ENCODE measurements at places on chromosomes 5 and 9.
A peak's percentile ranks its signal among the peaks of the same experiment; 100 is the strongest.

- DNase-seq, result no peak
These were observed 191.1 kb upstream of the DMRT1 start for GRCh38 chr9:650362-650761.

- peak; percentile 88 for DNase-seq
These were observed 89.5 kb downstream of the CDH10 start for GRCh38 chr5:24555229-24555628.

DNA sequence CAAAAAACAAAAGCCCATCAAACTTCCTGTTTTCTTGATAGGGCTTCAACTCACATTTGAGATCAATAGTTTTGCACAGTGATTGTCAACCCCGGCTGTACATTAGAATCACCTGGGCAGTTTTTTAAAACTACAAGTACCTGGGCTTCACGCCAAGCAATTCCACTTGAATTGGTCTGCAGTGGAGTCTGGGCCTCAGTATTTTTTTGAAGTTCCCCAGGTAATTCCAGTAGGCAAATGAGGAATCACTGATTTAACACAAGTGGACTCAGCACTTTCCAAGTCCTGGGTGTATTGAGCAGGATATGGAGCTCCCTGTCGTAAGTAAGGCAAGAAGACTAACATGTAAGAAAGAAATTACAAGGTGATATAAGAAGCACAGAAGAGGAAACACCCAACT lies 14.8 kb upstream of the SMIM15 start:
- no peak for DNase-seq

- no peak for DNase-seq
These were observed 33.4 kb downstream of the ARHGAP26 start for GRCh38 chr5:142803428-142804125.

DNA sequence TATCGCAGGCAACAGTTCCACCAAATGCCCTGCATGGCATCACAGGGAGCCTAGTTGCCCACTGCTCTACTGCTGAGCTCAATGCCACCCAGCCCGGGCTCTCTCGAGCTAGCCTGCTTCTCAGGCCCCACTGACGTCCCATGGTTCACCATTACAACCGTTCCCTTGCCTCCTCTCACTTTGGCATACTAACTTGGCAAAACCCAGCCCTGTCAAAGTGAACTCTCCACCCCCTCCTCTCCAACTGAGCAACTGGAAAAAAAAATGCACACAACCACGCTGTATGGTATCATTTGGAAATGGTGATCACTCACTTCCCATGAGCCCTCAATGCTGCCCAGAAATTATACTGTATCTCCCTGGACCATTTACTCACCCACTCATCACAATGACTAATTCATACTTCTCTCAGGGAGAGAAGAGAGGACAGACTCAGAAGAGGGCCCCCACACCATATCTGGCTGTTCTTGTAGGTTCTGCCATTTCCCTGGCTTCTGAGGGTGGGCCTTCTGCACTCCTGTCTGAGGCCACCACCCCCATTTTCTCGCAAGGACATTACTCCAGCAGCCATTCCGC lies 51.4 kb upstream of the RARS1 start:
- no peak for DNase-seq

GRCh38 chr9:115883467-115884329 lies 269.9 kb upstream of the PAPPA start:
- peak; percentile 73 for DNase-seq

DNA sequence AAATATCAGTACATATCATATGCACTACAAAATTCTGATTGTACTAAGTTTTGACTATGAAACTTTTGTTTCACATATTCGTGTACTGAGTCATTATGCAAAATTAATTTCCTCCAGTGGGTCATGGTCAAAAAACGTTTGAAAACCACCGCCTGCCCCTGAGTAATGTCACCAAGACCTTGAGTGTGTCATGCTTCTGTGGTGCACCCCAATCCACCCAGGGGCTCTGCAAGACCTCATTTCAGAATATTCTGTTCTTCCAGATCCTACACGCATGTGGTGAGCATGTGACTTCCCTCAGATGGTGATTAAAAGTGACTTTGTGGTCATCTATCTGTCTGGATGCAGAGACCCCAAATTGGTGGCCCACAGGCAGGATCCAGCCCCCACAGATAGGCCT lies 31.0 kb downstream of the ABLIM3 start:
- DNase-seq, result no peak

DNA sequence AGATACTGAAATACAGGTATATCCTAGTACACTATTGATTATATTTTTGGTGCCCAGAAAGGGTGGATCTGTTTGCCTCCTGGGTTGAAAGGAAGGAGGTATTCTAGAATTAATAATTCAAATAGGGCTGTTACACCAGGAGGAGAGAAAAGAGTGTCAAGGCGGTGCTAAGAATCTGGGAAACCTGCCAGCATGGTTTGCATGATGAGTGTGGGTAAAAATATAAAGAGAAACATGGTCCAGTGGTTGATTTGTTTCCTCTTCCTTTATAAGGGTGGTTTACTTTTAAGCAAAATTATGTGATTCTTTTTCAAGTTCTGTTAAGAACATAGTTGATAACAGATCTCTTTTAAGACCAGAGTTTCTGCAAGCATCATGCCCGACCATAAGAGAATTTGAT lies 69.4 kb upstream of the NFIB start:
- peak; percentile 63 for DNase-seq

DNA sequence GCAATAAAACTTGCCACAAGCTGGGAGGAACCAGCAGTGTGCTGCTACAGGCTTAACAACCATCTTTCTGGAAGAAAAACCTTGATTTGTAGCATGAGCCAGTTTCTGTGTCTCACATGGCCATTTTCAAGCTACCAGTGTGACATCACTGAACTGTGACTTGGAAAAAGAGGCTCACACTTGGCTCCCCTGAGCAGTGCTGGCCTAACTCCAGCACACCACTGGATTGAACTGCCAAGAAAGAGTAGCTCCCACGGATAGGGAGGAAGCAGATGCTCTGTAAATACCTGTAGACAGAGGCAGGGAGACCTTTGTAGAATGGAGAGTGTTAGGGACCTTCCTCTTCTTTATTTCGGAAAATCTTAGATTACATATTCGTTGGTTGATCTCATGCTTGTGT lies 197.9 kb downstream of the SH3GL2 start:
- peak; percentile 80 for DNase-seq

- peak; percentile 99 for DNase-seq
These were observed 564.7 kb downstream of the PDE4D start for GRCh38 chr5:59328709-59329296.

- DNase-seq, result no peak
These were observed 1.0 kb downstream of the ZDHHC11 start for GRCh38 chr5:849651-850301.

DNA sequence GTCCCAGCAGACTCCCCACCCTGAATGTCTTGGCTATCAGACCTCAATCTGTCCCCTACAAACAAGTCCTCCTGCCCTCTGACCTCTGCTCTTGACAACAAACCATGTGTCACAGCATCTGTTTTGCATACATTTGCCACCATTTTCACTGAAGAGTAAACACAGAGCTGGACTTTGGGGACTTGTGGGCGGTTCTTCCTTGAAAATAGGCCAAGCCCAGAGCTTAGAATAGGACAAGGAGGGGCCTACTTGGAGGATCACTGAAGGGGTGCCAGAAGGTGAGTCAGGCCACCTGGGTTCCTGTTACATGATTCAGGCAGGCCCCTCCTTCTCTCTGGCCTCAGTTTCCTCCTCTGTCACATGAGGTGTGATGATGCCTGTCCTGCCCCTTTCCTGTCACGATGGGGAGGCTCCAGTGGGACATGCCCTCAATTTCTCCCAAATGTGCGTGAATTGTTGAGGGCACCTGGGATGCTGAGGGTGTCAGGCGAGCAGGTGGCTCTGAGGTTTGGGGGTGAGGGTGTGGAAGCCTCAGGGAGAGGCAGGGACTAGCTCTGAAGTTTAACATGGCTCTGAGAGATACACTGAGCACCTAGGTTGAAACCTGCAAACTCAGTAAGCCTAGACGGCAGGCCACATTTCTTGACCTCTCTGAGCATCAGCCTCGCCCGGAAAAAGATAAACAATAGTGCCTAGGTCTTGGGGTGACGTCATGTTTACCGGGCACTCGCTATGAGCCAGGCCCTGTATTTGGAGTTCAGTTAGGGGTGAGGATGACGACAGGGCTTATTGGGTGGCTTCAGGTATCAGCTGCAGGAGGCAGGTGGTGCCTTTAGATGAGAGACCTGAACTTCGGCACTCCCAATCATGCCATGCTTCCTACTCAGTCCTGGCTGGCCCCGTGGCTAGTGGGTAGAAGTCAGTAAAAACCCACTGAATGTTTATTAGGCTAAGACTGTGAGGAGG lies 107.6 kb upstream of the PITX1 start:
- DNase-seq, result peak; percentile 44

GRCh38 chr5:175640106-175640775 lies 17.6 kb upstream of the HRH2 start:
- no peak for DNase-seq

- DNase-seq, result peak; percentile 22
These were observed 6.0 kb upstream of the PLAC8L1 start for GRCh38 chr5:146111409-146111808.

DNA sequence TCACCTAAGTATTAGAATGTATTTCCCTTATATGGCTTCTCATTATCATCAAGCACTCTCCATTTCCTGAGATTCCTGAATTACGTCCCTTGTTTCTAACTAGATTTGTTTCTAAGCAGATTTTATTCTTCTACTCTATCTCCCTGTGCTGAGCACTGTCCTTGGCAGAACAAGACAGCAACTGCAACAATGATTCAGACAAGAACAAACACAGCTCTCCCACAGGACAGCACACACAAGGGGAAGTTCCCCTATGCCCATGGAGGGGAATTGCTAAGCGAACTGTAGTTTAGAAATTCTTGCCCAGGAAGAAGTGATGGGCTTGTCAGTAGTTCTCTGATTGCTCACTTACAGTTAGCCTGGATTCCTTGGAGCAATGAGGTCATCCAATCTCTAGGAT lies 759.9 kb downstream of the DTWD2 start:
- no peak for DNase-seq

GRCh38 chr9:125749951-125750626 lies 2.9 kb downstream of the PBX3 start:
- peak; percentile 50 for DNase-seq

- DNase-seq, result no peak
These were observed 75.7 kb upstream of the FCN2 start for GRCh38 chr9:134804871-134805270.

- peak; percentile 59 for DNase-seq
These were observed 7.7 kb downstream of the CXXC5 start for GRCh38 chr5:139655727-139656271.

GRCh38 chr5:111201705-111202104 lies 22.5 kb upstream of the CAMK4 start:
- no peak for DNase-seq

GRCh38 chr9:127388037-127388855 lies 8.7 kb upstream of the SLC2A8 start:
- DNase-seq, result no peak

- peak; percentile 98 for DNase-seq
These were observed at the start of gene SH3GL2 for GRCh38 chr9:17578911-17579793. SH3GL2 (plus strand) TSS chr9:17579066.

DNA sequence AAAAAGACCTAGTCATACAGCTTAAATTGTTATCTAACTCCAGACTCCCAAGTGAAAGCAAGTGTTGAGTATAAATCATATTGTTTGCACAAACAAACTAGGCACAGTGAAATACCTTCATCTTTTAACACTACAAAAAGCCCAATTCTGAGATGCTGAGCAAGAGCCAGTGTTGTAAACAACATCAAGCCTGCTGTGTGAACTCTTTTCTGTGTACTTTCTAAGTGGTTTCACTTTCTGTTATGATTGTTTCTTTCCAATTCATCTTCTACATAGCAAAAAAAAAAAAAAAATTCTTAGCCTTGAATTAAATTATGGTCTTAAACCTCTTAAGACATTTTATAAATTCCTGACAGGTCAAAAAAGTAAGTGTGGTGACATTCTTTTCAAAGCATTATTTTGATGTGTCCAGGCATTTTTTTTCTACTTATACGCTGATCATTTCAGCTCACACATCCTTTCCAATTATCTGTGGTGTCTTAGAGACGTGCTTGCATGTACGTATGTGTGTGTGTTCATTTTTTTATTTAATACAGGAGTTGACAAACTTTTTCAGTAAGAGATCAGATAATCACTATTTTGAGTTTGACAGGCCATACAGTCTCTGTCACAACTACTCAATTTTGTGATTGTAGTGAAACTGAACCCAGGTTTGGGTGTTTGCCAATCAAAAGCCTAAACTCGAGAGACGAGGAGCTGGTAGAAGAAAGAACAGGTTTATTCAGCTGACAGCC lies 556.1 kb downstream of the CDH9 start:
- no peak for DNase-seq

GRCh38 chr5:16863469-16863946 lies 72.6 kb downstream of the MYO10 start:
- no peak for DNase-seq

GRCh38 chr5:79898611-79899010 lies 92.5 kb downstream of the MTX3 start:
- DNase-seq, result no peak

DNA sequence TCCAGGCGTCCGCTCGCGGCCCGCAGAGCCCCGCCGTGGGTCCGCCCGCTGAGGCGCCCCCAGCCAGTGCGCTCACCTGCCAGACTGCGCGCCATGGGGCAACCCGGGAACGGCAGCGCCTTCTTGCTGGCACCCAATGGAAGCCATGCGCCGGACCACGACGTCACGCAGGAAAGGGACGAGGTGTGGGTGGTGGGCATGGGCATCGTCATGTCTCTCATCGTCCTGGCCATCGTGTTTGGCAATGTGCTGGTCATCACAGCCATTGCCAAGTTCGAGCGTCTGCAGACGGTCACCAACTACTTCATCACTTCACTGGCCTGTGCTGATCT lies 294 bp downstream of the ADRB2 start:
- no peak for DNase-seq

- DNase-seq, result no peak
These were observed 17.2 kb downstream of the IRX4 start for GRCh38 chr5:1865486-1865885.

DNA sequence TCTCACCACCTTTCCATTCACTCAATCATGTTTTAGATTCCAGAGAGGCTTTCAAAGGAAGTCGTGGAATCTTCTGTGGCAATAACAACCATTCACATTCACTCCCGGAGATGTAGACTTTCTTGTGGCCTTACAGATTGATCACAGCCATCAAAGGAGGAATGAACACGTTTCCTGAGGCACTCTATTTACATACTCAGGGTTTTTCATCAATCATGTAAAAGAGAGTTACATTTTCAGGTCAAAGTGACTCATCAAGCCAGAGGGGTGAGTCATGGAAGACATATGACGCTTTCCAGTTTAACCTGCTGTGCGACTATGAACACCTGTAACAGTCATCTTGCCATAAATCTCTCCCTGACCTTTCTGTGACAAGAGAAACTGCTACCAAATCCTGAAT lies 39.3 kb upstream of the RAD23B start:
- DNase-seq, result peak; percentile 95

- no peak for DNase-seq
These were observed 42.1 kb upstream of the DAB2 start for GRCh38 chr5:39466846-39467245.
